ENCODE measurements at places on chromosomes 4 and X. TPM values are rescaled to one million over a fixed set of nuclear protein-coding genes. Genes with fewer than 3 reads are reported as not detected.

DNA sequence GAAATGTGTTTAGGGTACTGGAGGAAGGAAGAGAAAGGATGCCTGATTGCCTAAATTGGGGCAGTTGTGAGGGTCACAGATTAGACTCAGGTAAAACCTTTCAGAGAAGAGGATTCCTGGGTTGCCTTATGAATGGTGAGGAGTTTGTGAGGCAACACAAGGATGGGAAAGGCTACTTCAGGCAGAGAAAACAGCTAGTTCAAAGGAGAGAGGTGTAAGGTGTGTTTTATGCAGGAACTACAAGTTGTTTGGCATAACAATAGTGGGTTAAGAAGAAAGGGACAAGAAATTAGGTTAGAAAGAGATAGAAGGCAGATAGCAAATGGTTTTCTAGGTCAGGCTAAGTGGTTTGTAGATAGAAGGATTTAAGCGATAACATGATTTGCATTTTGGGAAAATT lies 75.1 kb upstream of the PGRMC2 start:
- H3K4me3 ChIP-seq: no peak overlapping the region
- DNase-seq: no peak
- H3K27ac ChIP-seq: no peak overlapping the region

DNA sequence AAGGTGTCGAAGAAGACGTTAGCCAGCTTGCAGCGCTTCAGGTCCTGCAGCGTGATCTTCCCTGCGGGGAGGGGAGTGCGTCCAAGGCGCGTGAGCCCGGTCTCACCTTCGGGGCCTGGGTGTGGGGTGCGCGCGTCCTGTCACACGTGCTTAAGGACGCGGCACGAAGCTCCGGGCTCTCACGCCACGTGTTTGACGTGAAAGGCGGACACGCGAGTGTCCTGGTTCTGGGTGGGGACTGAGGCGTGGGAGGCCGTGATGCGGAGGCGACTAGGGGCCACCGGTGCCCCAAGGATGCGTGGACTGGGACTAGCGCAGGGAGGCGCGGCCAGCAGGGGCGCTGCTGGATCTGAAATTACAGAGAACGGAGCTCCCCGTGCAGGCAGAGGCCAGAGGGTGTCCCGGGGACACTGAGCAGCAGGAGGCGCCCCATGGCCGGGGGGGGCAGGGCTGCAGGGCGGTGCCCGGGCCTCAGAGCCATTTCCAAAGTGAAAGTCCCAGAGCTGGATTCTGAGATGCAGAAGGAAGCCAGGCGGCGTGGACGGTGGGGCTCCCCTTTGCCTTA lies 20.3 kb upstream of the GTPBP6 start:
- no peak overlapping the region for H3K27ac ChIP-seq
- H3K4me3 ChIP-seq: no peak overlapping the region
- no peaks in the 10 kb centered on the region for H3K27me3 ChIP-seq
- no peak for DNase-seq
- no peaks in the 10 kb centered on the region for H3K4me1 ChIP-seq
- peaks cover 42% of the 10 kb centered on the region for H3K36me3 ChIP-seq

- no peaks in the 10 kb centered on the region for H3K4me1 ChIP-seq
- no peak for DNase-seq
- no peak overlapping the region for H3K27ac ChIP-seq
- no peak overlapping the region for H3K4me3 ChIP-seq
- no peaks in the 10 kb centered on the region for H3K36me3 ChIP-seq
These were observed 459.8 kb upstream of the FGF16 start for GRCh38 chrX:76987381-76987780.

GRCh38 chrX:102739657-102740056 lies 19.1 kb downstream of the GPRASP3 start:
- H3K27ac ChIP-seq: no peak overlapping the region
- H3K27me3 ChIP-seq: no peaks in the 10 kb centered on the region
- H3K4me1 ChIP-seq: no peaks in the 10 kb centered on the region
- H3K36me3 ChIP-seq: no peaks in the 10 kb centered on the region
- no peak overlapping the region for H3K4me3 ChIP-seq

- no peak overlapping the region for H3K4me3 ChIP-seq
- no peak for DNase-seq
- H3K4me1 ChIP-seq: no peaks in the 10 kb centered on the region
- H3K36me3 ChIP-seq: no peaks in the 10 kb centered on the region
- H3K27me3 ChIP-seq: no peaks in the 10 kb centered on the region
- no peak overlapping the region for H3K27ac ChIP-seq
These were observed 98.2 kb downstream of the AFF1 start for GRCh38 chr4:87032884-87033533.

GRCh38 chr4:2285613-2286381 lies 23.9 kb upstream of the MXD4 start:
- no peak overlapping the region for H3K27ac ChIP-seq
- H3K36me3 ChIP-seq: no peaks in the 10 kb centered on the region
- DNase-seq: no peak
- peaks cover 34% of the 10 kb centered on the region for H3K27me3 ChIP-seq
- no peak overlapping the region for H3K4me3 ChIP-seq
- H3K4me1 ChIP-seq: no peaks in the 10 kb centered on the region

- peaks cover 7% of the 10 kb centered on the region for H3K4me1 ChIP-seq
- no peaks in the 10 kb centered on the region for H3K27me3 ChIP-seq
- no peak overlapping the region for H3K4me3 ChIP-seq
- no peak for DNase-seq
These were observed 128.0 kb downstream of the ARHGEF9 start for GRCh38 chrX:63656871-63657580.

DNA sequence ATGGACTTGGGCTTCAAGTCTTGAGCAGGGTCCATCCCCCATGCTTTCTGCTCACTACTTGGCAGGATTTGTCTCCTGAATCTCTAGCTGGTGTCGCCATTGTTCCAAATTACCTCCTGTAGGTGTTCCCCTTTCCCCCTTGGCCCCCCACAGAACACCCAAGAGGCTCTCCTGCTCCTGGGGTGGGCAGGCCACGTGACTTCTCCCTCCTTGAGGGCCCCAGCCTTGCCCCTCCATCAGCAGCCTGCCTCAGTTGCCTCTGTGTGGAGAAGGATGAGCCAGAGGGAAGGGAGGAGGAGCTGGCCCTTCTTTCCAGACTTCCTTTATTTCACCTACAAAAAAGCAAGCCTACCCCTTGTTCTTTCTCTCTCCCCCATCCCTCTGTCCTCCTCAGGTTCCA lies 1.8 kb downstream of the GPR78 start:
- no peak overlapping the region for H3K27ac ChIP-seq
- peaks cover 9% of the 10 kb centered on the region for H3K36me3 ChIP-seq
- H3K4me1 ChIP-seq: no peaks in the 10 kb centered on the region
- DNase-seq: no peak

DNA sequence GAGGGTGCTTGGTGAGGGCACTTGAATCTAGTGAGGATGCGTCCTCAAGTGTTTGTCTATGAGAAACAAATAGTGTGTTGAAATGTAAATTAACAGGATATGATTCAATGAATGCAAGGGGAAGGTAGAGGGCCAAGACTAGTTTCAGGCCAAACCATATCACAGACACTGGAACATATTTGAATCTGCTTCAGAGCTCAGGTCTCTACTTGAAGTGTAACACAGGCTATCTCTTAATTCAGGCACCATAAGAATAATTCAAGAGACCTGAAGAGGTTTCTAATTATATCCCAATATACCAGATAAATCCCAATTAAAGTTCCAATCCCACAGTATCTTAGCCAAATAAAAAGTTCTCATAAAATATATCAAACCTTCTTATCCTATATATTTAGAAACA lies 146.5 kb upstream of the INTU start:
- DNase-seq: no peak
- no peaks in the 10 kb centered on the region for H3K27me3 ChIP-seq
- H3K27ac ChIP-seq: no peak overlapping the region
- no peaks in the 10 kb centered on the region for H3K36me3 ChIP-seq
- no peak overlapping the region for H3K4me3 ChIP-seq

DNA sequence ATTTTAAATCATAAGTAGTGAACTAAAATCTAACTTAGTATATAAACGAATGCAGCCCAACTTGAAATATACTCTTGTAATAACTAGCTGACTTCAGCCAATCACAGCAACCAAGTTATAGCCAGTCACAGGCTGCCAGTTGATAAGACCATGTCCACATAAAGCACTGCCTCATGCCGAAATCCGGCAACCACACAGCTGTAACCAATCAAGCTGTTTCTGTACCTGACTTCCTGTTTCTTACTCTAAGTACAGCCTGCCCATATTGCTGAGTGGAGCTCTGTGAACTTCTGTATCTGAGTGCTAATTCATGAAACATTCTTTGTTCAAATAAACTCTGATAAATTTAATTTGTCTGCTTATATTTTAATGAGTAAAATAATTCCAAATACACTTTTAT lies 805.3 kb upstream of the EPHA5 start:
- no peak overlapping the region for H3K27ac ChIP-seq
- no peak overlapping the region for H3K4me3 ChIP-seq
- DNase-seq: no peak

DNA sequence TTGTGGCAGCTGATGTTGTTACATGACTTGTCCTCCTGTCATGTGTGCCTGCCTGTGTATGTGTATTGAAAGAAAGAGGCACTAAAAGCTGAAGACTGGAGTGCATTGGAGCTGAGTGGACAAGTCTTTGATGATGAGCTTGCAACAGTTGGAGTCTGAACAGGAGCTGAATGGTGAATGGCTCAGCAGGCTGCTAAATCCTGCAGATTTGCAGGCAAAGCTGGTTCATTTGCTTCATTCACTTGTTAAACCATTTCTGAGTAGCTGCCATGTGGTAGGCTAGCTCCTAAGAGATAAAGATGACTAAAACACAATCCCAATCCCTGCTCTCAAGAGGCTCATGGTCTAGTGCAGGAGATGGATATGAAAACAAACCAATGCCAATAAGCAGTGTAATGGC lies 217.3 kb downstream of the CHRDL1 start:
- no peaks in the 10 kb centered on the region for H3K36me3 ChIP-seq
- no peaks in the 10 kb centered on the region for H3K4me1 ChIP-seq
- H3K27ac ChIP-seq: no peak overlapping the region
- H3K4me3 ChIP-seq: no peak overlapping the region
- H3K27me3 ChIP-seq: peaks cover 30% of the 10 kb centered on the region

DNA sequence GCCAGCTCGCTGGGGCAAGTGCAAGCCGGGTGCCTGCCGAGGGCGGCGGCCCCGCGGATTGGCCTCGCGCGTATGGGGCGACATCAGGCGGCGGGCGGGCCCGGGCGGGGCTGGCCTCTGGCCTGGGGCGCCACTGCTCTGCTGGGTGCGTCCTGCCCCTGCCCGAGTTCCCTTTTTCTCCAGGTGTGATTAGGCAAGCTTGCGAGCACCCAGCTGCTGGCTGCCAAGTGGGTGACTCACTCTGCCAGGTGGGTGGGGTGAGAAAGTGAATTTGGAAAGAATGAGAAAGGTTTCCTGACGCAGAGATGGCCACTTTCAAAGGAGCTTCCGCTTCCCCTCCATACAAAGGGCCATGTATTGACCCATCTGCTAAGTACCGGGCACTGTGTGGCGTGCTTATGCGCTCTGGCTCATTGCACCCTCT lies 32.5 kb downstream of the FGFBP1 start:
- H3K36me3 ChIP-seq: peaks cover 11% of the 10 kb centered on the region
- H3K27ac ChIP-seq: peak overlapping the region; percentile 68
- DNase-seq: peak; percentile 91

GRCh38 chr4:17567271-17567670 lies 9.7 kb upstream of the LAP3 start:
- DNase-seq: no peak
- H3K4me1 ChIP-seq: no peaks in the 10 kb centered on the region
- H3K36me3 ChIP-seq: no peaks in the 10 kb centered on the region
- H3K4me3 ChIP-seq: no peak overlapping the region
- no peak overlapping the region for H3K27ac ChIP-seq

DNA sequence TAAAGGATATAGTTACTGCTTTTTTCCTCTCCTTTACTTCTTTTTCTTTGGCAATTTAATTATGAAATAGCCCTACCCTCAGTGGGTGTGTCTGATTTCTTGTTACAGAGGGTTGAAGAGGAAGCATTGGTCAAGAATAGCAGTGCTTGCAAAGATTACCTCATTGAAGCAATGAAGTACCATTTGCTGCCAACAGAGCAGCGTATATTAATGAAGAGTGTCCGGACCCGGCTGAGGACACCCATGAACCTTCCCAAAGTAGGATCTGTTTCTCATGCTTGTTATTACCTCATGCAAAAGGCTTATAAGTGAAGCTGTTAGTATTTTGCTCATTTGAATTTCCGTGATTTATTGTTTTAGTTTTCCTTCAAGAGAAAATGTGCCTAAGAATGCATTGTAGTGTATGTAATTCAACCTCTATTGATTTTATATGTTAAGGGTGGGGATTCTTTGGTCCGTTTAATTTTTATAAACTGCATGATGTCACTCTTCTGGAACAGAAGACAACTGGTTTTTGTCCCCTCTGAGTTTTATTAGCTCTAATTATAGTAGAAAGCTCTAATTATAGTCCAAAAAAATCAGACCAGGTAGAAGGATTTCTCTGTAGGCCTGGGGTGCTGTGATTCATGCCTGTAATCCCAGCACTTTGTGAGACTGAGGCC lies 27.9 kb upstream of the MSMO1 start:
- no peaks in the 10 kb centered on the region for H3K27me3 ChIP-seq
- peaks cover 7% of the 10 kb centered on the region for H3K36me3 ChIP-seq
- no peak overlapping the region for H3K4me3 ChIP-seq
- no peak overlapping the region for H3K27ac ChIP-seq
- no peak for DNase-seq
- peaks cover 8% of the 10 kb centered on the region for H3K4me1 ChIP-seq

GRCh38 chrX:69389101-69389501 lies 115.0 kb upstream of the NALF2 start:
- no peak overlapping the region for H3K4me3 ChIP-seq
- H3K27me3 ChIP-seq: peaks cover 99% of the 10 kb centered on the region
- no peak for DNase-seq
- H3K27ac ChIP-seq: no peak overlapping the region

DNA sequence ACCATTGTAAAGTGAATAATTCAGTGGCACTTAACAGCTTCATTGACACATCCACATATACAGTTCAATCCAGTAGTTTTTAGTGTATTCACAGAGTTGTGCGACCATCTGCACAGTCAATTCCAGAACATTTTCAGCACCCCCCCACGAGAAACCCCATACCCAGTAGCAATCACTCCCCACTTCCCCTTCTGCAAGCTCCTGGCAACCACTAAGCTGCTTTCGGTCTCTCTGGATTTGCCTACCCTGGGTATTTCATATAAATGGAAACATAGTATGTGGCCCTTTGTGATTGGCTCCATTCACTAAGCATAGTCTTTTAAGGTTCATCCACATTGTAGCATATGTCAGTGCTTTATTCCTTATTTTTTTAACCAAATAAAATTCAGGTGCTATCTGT lies 10.0 kb downstream of the MSL3 start:
- H3K36me3 ChIP-seq: peaks cover 5% of the 10 kb centered on the region
- no peaks in the 10 kb centered on the region for H3K4me1 ChIP-seq
- no peak for DNase-seq
- no peak overlapping the region for H3K4me3 ChIP-seq

DNA sequence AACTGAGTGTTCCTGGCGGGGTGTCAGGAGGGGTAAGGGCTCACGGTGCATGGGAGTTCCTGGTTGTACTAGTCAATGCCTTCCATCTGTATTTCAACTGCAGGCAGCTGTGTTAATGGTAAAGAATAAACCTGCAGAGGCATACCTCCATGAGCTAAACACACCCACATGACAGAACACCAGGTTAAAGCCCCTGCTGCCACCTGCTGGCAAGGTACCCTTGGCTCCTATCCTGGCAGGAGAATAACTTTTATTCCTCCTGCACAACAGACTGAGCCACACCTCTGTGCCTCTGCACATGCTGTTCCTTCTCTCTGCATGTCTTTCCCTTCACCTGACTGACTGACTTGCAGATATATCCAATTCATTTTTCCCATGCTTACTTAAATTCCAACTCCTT lies 11.1 kb downstream of the ITIH6 start:
- peaks cover 7% of the 10 kb centered on the region for H3K36me3 ChIP-seq
- no peaks in the 10 kb centered on the region for H3K4me1 ChIP-seq
- DNase-seq: peak; percentile 53

Gene GPRIN3
- total RNA-seq: 7.6 TPM

Gene PAK3
- 0.50 TPM for total RNA-seq

Gene SPANXN4
- total RNA-seq: not detected
